ENCODE measurements at places on chromosomes 1 and 21.

GRCh38 chr1:156128654-156129597, 14.4 kb downstream of the LMNA start:
- DNase-seq: no peak

DNA sequence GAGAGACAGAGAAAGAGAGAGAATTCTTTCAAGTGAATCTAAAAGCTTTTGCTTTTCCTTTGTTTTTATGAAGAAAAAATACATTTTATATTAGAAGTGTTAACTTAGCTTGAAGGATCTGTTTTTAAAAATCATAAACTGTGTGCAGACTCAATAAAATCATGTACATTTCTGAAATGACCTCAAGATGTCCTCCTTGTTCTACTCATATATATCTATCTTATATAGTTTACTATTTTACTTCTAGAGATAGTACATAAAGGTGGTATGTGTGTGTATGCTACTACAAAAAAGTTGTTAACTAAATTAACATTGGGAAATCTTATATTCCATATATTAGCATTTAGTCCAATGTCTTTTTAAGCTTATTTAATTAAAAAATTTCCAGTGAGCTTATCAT, 117.6 kb downstream of the PTPRC start:
- DNase-seq: no peak

DNA sequence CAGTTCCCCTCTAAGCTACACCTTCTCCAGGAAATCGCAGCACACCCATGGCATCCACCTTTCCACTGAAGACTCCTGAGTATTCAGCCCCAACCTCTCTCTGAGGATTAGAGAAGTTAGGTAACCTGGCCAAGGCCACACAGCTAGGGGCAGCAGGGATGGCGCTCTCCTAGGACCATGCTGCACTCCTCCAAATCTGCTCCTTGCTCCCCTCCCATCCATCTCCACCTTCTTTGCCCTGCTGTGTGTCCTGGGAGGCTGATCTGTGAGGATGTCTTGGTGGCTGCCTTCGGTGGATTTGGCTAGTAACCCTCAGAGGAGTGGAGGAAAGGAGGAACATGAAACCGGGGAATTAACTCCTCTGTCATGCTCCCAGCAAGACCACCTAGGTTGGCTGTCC, 20.0 kb upstream of the PROK1 start:
- no peak for DNase-seq

DNA sequence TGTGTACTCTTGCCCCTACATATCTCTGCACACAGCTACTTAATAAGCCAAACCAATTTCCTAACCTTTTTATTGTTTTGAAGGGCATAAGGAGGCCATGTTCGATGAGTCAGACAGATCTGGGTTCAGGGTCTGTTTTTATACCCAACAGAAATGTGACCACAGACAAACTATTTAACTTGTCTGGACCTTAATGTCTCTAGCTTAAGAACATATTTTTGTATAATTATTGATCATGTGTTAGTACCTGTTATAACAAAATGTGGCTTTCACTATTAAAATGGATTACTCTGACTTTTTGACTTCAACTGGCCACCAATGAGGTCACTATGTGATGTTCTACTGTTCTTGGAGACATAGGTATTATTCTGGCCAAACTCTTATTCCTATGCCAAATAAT, 507.8 kb upstream of the USP24 start:
- DNase-seq: no peak

DNA sequence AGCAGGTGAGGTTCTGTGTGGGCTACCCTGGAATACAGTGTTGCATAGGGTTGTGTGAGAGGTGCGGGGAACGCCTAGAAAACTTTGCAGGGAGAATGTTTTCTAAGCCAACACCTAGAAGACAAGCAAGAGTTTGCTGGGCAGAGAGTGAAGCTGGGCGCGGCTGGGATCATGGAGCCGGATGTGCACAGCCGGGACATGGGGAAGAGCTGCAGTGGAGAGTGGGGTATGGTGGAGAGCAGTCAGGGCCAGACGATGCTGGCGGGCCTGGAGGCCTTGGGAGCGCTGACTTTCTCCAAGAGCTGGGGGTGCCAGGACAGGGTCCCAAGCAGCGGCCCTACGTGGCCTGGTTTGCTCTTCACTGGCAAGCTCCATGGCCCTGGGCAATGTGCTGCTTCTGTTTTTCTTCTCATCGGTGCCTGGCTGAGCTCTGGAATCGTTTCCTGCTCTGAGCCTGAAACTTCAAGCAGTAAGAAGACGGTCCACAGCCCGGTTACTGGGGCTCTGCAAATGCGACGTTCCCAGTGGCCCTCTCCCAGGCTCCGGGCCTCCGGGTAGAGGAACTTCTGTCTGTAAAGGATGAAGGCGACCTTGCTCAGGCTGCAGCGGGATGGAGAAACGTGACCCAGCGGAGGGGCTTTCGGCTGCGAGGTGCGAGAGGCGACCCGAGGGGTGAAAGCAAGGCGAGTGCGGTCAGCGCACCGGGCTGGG, 51.9 kb upstream of the CD34 start:
- no peak for DNase-seq

GRCh38 chr1:56469640-56470371, 109.6 kb downstream of the PLPP3 start:
- no peak for DNase-seq

DNA sequence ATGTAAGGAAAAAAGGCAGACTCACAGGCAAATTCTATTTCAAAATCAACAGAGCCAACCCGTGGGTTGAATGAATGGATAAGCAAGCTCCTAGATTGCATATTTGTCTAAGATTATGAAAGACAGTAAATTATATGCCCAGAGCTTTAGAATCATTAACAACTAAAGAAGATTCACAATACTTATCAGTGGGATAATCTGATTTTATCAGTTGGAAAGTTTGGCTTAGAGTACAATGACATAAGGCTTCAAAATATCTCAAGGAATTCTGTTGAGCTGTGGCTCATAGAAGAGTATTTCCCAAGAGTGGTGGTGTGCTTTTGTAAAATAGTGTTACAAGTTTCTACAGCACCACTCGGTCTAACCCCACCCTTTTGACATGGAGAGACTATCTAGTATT, 85.5 kb downstream of the ADAMTS1 start:
- no peak for DNase-seq

GRCh38 chr1:193539731-193540459, 353.5 kb upstream of the B3GALT2 start:
- peak; percentile 42 for DNase-seq

GRCh38 chr1:39410915-39411436, 80.5 kb upstream of the BMP8A start:
- DNase-seq: peak; percentile 58

GRCh38 chr1:178868706-178869105, 2.2 kb downstream of the ANGPTL1 start:
- no peak for DNase-seq

- DNase-seq: no peak
Observed at GRCh38 chr1:113538225-113538624, 147.9 kb downstream of the MAGI3 start.

DNA sequence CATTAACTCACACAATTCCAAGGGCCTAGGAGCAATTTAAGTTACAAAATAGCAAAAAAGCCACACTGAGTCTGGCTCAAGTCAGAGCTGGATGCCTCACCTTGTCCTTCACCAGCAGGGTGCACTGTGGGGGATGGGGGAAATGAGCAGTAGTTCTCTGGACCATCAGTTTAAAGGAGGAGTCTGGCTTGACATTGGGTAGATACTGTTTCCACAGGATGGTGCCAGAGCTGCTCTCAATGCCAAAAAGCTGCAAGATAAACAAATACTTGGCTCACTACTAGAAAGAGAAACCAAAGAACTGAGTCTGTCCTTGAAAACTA, 18.8 kb downstream of the EMC1 start:
- no peak for DNase-seq

DNA sequence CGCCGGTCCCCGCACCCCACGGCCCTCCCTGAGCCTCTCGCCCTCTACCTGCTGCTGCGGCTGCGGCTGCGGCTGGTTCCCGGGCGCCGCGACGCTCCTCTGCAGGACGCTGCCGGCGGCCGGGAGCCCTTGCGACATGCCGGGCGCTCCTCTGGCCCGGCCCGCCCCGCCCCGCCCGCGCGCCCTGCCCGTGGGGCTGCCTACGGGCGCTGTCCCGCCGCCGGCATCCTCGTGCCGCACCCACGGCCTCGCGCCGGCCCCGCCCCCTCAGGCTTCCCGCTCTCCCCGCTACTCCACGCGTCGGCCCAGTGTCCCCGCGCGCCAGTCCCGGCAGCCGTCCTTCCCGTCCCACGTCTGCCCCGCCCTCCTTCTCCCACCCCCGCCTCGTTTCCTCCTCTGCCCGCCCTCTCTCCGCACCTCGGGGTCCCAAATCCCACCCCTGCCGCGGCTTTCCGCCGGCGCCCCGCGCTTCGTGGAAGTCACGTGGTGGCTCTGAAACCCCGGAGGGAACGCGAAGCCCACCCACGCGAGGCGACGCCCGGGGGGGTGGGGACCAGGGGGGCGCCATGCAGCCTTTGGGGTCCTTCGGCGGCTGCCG, at the start of gene BATF3:
Gene BATF3, minus strand, starts transcription at position 216 of the 598 bp plus-strand sequence. Its CDS starts 78 bp downstream, at position 138.
- DNase-seq: no peak

- DNase-seq: no peak
Observed at GRCh38 chr1:101137144-101138126, 99.4 kb upstream of the S1PR1 start.

- DNase-seq: no peak
Observed at GRCh38 chr1:231606712-231607111, 19.9 kb upstream of the DISC1 start.

DNA sequence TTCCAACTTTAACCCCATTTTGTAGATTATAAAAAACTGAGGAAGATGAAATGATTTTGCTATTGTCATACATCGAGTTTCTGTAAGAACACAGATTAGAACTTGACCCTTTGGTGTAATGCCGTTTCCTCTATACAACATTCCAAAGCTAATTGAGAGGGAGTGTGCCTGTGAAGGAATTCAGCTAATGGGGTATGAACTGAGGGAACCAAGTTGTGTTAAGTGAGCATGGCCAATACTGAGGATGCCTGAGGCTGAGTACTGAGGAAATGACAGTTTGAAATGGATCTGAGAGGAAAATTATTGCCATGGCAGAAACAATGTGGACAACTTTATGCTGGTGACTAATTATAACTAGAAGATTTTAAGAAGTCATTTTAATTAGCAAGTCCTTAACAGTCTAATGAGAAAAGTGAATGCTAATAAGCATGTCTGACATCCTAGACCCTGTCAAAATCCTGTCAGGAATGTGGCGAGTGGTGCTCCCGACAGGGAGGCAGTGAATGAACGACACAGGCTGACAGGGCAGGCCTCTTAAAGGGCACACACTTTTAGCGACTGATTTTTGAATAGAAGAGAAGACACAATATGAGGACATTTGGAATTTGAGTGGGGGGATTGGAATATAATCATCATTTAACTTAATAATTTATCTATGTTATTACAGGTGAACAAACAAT, 262.5 kb downstream of the HLX start:
- DNase-seq: no peak

- no peak for DNase-seq
Observed at GRCh38 chr1:228060458-228061190, 21.9 kb upstream of the ARF1 start.

- DNase-seq: no peak
Observed at GRCh38 chr21:19547951-19548840, 1144.6 kb upstream of the TMPRSS15 start.

GRCh38 chr1:213821175-213821942, 166.4 kb upstream of the PROX1 start:
- DNase-seq: no peak

- no peak for DNase-seq
Observed at GRCh38 chr1:22375601-22376000, 76.0 kb upstream of the ZBTB40 start.

DNA sequence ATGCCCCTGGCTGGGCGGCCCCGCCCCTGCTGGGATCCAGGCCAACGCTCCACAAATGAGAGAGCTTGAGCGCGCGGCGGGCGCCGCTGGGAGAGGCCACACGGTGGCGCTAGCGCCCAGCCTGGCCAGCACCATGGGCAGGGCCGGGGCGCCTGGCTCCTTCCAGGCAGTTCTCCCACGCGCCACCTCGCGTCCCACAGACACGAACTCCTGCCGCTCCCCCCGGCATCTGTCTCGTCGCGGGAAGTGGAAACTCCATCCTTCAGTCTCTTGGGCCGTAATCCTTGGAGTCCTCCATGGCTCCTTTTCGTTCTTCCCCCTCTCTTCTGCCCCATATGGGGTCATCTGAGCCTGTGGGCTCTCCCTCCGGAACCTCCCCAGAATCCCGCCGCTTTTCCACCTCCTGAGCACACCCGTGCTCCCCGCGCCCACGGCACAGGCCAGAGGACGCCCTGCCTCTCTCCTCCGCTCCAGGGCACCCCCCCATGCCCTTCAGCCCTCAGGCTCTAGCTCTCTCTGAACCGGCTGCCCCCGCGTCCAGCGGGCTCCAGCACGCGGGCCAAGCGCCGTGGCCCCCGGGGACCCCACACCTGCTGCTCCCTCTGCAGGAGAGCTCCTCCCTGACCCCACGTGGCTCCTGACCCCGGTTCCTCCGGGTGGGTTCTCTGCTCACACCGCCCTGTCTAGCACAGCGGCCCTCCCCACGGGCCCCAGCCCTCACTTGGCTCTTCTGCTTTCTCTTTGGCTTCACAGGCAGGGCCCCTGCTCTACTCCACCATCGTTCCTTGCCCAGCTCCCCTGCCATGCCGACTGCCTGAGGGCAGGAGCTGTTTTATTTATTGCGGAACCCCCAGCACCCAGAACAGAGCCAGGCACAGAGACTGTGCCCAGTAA, 31.9 kb upstream of the EDN2 start:
- peak; percentile 63 for DNase-seq

DNA sequence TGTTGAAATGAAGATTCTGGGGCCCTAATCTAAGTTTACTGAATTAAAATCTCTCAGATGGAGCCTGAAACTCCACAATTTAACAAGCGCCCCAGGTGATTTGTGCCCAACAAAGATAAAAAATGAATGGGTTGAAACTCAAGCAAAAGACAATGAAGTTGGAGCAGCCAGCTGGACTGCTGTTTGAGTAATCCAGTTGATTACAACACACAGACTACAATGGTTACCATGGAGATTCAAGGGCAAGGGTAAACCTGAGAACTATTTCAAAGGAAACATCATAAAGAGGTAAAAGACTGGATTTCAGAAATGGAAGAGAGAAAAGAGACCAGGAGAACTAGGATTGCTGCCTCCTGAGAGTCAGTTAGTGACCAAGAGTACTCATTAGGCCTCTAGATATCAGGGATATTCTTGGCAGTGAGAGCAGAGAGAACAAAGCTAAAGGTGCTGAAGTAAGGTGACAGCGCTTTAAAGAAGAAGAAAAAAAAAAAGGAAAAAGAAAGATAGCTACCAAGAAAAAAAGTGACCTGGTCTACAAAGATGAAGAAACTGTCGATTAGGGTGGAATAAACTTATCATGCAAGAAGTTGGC, 44.5 kb downstream of the LRRC53 start:
- DNase-seq: no peak

- DNase-seq: peak; percentile 40
Observed at GRCh38 chr1:15046487-15047165, 106.9 kb upstream of the TMEM51 start.

- DNase-seq: no peak
Observed at GRCh38 chr1:231957359-231957758, 330.8 kb downstream of the DISC1 start.
